ENCODE measurements at places on chromosomes 7 and 10. TPM values are rescaled to one million over a fixed set of nuclear protein-coding genes. Genes with fewer than 3 reads are reported as not detected.

DNA sequence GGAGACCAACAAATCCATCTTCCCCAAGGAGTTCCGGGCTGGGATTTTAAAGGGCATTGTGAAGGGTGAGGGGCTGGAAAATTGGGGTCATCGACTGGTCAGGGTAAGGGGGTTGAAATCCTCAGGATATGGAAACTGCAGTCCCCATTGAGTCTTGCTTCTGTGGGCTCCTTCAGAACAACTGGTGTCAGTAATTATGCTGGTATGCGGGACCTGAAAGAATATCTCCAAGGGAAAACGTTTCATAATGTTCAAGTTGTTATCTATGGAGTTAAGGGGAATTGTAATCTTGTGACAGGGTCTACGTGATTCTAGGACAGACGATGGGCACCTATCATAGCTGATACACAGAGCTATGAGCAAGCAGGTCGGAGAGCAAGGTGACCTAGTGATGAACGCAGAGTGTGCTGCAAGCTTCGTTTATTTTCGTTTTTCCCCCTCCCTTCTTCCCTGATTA, 494 bp upstream of the RHBDD2 start:
- no peak overlapping the region for H3K27ac ChIP-seq
- peak overlapping the region; percentile 94 for H3K4me3 ChIP-seq

Gene HUS1
- 44.5 TPM for total RNA-seq

- H3K4me1 ChIP-seq = no peaks in the 10 kb centered on the region
- no peaks in the 10 kb centered on the region for H3K27me3 ChIP-seq
- no peak overlapping the region for H3K27ac ChIP-seq
- no peaks in the 10 kb centered on the region for H3K36me3 ChIP-seq
Observed at GRCh38 chr7:2325162-2325561, 10.9 kb upstream of the SNX8 start.

DNA sequence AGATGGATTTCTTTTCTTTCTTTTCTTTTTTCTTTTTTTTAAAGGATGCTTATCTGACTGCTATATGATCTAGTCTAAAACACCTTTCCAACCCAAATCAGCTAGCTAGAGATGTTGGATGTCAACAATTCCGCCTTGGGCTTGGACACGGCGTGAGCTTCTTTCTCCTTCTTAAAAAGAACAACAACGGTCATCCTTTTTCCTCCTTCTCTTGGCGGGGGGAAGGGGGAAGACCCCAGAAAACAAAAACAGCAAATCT, 1.0 kb downstream of the BEND7 start:
- peak overlapping the region; percentile 83 for H3K4me3 ChIP-seq
- peaks cover 13% of the 10 kb centered on the region for H3K27me3 ChIP-seq
- H3K4me1 ChIP-seq = no peaks in the 10 kb centered on the region
- no peak for DNase-seq
- no peaks in the 10 kb centered on the region for H3K36me3 ChIP-seq

Data from H9 (cell line).